ENCODE measurements at places on chromosomes 2 and 18. TPM values are rescaled to one million over a fixed set of nuclear protein-coding genes. Genes with fewer than 3 reads are reported as not detected.

The LTBP1 gene
- total RNA-seq: 0.33 TPM

The SNORC gene
- 1.3 TPM for total RNA-seq

The PSD4 gene
- total RNA-seq: 272 TPM

- no peaks in the 10 kb centered on the region for H3K27me3 ChIP-seq
- peaks cover 6% of the 10 kb centered on the region for H3K4me1 ChIP-seq
- DNase-seq: no peak
Measured at GRCh38 chr2:189086710-189087109, 92.9 kb downstream of the COL5A2 start.

DNA sequence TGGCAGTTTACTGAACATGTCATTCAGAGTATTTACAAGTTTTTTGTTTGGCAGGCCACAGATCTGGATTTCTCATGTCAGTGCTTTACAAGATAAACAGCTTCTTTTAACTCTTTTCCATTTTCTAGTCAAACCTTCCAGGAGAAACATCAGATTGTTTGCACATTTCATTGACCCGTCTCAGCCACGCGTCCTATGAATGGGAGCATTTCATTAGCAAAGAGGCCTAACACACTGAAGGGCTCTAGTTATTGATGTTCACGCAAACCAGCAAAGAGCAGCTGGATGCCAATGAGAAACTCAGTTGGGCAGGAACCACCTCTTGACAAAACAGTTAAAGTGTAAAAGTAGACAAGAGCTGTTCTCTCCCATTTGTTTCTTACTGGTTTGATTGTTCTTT is 29.2 kb upstream of the MFF start:
- no peak overlapping the region for H3K4me3 ChIP-seq
- H3K27me3 ChIP-seq: no peaks in the 10 kb centered on the region
- peaks cover 5% of the 10 kb centered on the region for H3K4me1 ChIP-seq
- no peaks in the 10 kb centered on the region for H3K36me3 ChIP-seq
- no peak overlapping the region for H3K27ac ChIP-seq

DNA sequence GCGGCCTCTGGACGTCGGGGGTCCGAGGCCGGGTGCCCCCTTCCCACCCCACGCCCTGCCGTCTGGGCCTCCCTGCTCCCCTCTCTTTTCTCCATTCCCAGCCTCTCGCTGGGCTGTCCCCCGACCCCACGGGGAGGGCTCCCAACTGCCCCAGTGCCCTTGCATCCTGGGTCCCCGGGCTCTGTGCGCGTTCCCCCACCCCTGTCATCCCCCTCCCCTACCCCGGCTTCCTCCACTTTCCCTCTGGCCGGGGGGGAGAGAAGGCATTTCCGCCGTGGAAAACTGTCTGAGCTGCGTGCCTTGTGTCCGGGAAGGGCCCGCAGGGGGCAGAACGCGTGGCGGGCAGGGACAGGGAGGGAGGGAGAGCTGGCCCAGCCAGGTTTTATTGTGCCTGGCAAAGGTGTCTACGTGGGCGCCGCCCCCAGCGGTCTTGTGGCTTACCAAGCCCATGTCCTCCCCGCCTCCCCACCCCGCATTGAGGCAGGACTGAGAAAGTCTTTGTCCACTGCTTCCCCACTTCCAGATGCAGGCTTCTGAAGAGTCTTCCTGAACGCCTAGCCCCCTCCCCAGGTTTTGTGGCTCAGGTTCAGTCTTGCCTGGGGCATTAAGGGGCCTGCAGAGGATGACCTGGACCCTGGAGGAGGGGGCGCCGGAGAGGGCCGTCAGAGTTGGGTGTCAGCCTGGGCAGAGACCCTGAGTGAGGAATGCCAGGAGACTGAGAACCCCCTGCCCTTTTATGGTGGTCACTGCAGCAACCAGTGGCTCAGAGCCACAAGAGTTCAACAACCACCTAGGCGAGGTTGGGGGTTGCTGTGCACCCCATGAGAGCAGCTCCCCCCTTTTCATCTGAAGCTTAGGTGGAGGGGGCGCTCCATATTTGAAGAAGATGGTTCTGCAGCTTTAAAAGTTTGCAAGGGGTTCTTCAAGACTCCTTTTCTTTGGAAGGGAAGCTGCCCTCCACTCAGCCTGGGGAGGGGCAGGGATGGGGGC is 1.3 kb downstream of the ITM2C start:
- H3K27me3 ChIP-seq: peaks cover 48% of the 10 kb centered on the region
- H3K4me3 ChIP-seq: peak overlapping the region; percentile 80

Measured in activated CD4-positive, alpha-beta memory T cell treated with anti-CD3 and anti-CD28 coated beads, Interleukin-2, amount 10 ng/mL, durations not matched to agents 7 days and 5 days (primary cell).